ENCODE measurements at places on chromosomes 2 and 18.

GRCh38 chr2:218043701-218044109, 25.3 kb upstream of the RUFY4 start:
- DNase-seq = no peak

GRCh38 chr18:22330508-22330907, 87.2 kb downstream of the CTAGE1 start:
- no peak for DNase-seq

DNA sequence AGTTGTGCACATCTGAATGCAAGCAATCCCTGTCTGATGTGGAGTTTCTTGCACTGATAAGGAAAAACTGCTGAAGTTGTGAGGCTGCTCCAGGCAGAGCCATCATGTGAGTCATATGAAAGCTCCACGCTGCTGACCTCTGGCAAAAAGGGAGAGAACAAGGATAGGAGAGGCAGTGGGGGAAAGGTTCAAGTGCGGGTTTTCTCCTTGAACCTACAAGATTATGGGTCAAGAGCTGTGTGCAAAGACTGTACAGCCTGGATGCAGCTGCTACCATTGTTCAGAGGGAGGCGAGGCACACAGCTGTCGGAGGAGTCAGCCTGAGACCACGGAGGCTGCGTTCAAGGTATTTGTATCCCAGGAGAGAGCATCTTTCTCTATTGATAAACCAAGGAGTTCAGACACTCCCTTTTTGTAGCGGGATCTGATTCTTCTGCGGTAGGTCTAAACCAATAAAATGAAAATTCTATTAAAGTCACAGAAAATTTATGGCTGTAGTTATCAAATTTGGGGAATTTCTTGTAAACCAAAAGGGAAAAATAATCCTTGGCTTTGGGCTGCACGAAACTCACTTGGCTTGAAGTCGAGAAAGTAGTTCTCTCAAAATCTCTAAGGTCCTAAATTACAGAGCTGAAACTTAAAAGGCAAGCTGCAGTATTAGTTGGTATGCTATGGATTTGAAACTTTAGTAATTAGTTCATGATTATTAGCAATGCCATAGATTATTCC, at the start of gene CDK15:
TSS of gene CDK15 (plus strand) at position 96 of the 729 bp plus-strand sequence. CDS start at position 224, 128 bp downstream.
- no peak for DNase-seq

GRCh38 chr2:223989206-223989855, 32.1 kb downstream of the MRPL44 start:
- no peak for DNase-seq

- no peak for DNase-seq
Observed at GRCh38 chr2:57368190-57368589, 678.4 kb upstream of the VRK2 start.

GRCh38 chr2:235877275-235877802, 290.8 kb downstream of the GBX2 start:
- no peak for DNase-seq

- DNase-seq = no peak
Observed at GRCh38 chr2:86500325-86501083, 59.3 kb downstream of the KDM3A start.
